ENCODE measurements at places on chromosomes 16 and 17. TPM values are rescaled to one million over a fixed set of nuclear protein-coding genes. Genes with fewer than 3 reads are reported as not detected.

DNA sequence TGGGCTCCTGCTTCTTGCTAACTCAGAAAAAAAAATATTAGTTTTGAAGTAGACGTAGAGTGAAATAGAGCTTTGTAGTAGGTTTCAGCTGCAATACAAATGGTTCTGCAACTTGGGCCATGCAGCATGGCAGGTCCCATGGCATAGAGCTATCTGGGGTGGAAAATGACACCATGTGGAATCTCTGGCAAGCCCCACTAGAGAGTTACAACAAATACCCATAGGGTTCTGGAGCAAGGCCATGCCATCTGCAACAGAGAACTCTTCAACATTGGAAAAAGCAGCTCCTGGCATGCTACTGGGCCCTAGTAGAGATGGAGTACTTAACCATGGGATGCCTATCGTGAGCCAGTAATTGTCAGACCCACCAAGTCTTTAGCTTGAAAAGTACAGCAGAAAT, 25.3 kb upstream of the RBBP6 start:
- no peaks in the 10 kb centered on the region for H3K4me1 ChIP-seq
- DNase-seq = no peak
- no peaks in the 10 kb centered on the region for H3K27me3 ChIP-seq
- no peak overlapping the region for H3K27ac ChIP-seq

GRCh38 chr16:16183562-16183961, 39.7 kb downstream of the ABCC6 start:
- no peak for DNase-seq
- no peaks in the 10 kb centered on the region for H3K36me3 ChIP-seq
- no peaks in the 10 kb centered on the region for H3K27me3 ChIP-seq
- no peak overlapping the region for H3K27ac ChIP-seq
- no peaks in the 10 kb centered on the region for H3K4me1 ChIP-seq
- H3K4me3 ChIP-seq = no peak overlapping the region

- H3K27me3 ChIP-seq = no peaks in the 10 kb centered on the region
- no peaks in the 10 kb centered on the region for H3K4me1 ChIP-seq
- H3K36me3 ChIP-seq = peaks cover 6% of the 10 kb centered on the region
- H3K27ac ChIP-seq = no peak overlapping the region
Measured at GRCh38 chr17:44464037-44464436, 39.2 kb downstream of the GPATCH8 start.

GRCh38 chr16:81241706-81242105, 3.2 kb downstream of the BCO1 start:
- H3K4me3 ChIP-seq = no peak overlapping the region
- H3K36me3 ChIP-seq = no peaks in the 10 kb centered on the region
- no peaks in the 10 kb centered on the region for H3K4me1 ChIP-seq
- DNase-seq = no peak
- no peak overlapping the region for H3K27ac ChIP-seq

DNA sequence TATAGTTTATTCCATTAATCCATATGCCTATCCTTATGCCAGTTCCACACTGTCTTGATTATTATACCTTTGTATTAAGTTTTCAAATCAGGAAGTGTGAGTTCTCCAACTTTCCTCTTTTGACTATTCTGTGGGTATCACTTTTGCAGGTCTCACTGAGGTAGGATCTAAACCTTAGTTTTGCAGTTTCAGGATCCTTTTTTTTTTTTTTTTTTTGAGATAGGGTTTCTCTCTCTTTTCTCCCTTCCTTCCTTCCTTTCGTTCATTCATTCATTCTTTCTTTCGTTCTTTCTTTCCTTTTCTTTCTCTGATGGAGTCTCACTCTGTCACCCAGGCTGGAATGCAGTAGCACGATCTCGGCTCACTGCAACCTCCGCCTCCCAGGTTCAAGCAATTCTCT, 71.6 kb downstream of the CHD9 start:
- H3K27me3 ChIP-seq = no peaks in the 10 kb centered on the region
- no peak for DNase-seq
- H3K4me1 ChIP-seq = peaks cover 8% of the 10 kb centered on the region
- no peak overlapping the region for H3K27ac ChIP-seq
- no peaks in the 10 kb centered on the region for H3K36me3 ChIP-seq

GRCh38 chr16:2029350-2029749, 2.6 kb downstream of the NHERF2 start:
- H3K4me3 ChIP-seq = no peak overlapping the region
- DNase-seq = peak; percentile 73
- H3K27me3 ChIP-seq = no peaks in the 10 kb centered on the region
- no peaks in the 10 kb centered on the region for H3K36me3 ChIP-seq
- no peak overlapping the region for H3K27ac ChIP-seq
- H3K4me1 ChIP-seq = no peaks in the 10 kb centered on the region

- H3K27ac ChIP-seq = no peak overlapping the region
- H3K36me3 ChIP-seq = peaks cover 11% of the 10 kb centered on the region
- H3K4me1 ChIP-seq = no peaks in the 10 kb centered on the region
Measured at GRCh38 chr17:38918916-38919315, 6.5 kb upstream of the LASP1NB start.

DNA sequence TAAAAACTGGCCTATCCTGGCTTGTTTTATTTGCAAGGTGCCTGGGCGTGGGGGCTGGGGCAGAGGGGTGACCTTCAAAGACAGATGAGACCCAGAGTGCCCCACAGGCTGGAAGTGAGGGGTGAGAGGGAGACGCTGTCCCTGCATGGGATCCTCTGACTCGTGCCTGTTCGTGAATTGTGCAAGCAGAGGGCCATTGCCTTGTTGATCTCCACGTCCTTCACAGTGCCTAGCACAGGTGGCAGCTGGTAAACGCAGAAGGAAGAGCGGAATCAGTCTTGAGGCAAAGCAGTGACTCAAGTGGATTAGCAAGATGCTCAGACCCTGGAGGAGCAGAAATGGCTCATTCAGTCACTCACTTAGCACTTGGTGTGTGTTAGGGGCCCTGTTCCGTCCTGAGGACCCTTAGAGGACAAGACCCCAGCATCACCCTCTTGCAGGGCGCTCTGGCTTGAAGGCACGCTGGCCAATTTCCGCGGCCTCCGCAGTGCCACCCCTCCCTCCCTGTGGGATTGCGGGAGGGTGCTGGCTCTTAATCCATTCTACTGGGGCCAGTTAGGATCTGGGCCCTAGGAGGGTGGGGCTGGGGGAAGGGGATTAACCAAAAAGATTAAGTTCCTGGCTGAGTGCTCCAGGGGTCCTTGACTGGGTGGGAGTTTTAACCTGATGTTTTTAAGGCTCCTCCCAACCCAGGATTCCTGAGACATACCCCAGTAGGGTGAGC, 151.2 kb downstream of the CCDC182 start:
- no peak for DNase-seq
- no peak overlapping the region for H3K27ac ChIP-seq
- no peaks in the 10 kb centered on the region for H3K27me3 ChIP-seq
- no peaks in the 10 kb centered on the region for H3K36me3 ChIP-seq
- peaks cover 12% of the 10 kb centered on the region for H3K4me1 ChIP-seq

GRCh38 chr16:31291376-31291775, 31.6 kb downstream of the ITGAM start:
- no peak for DNase-seq
- H3K27me3 ChIP-seq = no peaks in the 10 kb centered on the region
- no peak overlapping the region for H3K27ac ChIP-seq
- H3K36me3 ChIP-seq = no peaks in the 10 kb centered on the region
- no peak overlapping the region for H3K4me3 ChIP-seq
- no peaks in the 10 kb centered on the region for H3K4me1 ChIP-seq

DNA sequence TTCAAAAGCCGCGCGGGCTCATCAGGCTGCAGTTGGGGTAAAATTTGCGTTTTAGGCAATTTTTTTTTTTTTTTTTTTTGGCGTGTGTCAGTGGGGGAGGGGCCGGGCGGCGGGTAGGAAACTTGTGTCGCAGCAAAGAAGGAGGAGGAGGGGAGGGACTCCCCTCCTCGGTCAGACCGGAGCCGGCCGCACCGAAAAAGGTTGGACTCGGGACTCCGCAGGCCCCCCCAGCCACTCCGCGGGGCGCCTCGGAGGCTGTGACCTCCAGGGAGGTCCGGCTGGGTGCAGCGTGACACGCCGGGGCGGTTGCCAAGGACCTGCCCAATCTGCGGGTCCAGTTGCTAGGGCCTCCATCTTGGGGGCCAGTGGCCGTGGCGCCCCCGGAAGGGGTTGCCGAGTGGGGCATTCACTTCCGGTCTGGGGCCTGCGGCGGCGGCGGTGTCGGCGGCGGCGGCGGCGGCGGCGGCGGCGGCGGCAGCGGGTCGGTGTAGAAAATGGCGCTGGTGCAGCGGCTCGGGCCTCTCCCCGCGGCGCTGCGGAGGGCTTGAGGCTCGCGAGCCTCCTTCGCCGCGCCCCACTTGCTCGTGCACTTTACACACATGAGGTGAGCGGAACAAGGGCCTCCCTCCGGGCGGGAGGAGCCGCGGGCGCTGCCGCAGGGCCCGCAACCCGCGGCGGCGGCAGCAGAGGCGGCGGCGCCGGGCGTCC, at the start of gene TNRC6A:
TNRC6A (plus strand) TSS at position 409 of the 708 bp plus-strand sequence; CDS start at position 600, 191 bp downstream.
- H3K27me3 ChIP-seq = no peaks in the 10 kb centered on the region
- peak within 1 kb of the TSS; percentile 90 for H3K27ac ChIP-seq
- peaks cover 14% of the 10 kb centered on the region for H3K4me1 ChIP-seq
- peak within 1 kb of the TSS; percentile 81 for H3K4me3 ChIP-seq
- DNase-seq = peak; percentile 91
- H3K36me3 ChIP-seq = no peaks in the 10 kb centered on the region

- H3K36me3 ChIP-seq = no peaks in the 10 kb centered on the region
- no peaks in the 10 kb centered on the region for H3K27me3 ChIP-seq
- no peaks in the 10 kb centered on the region for H3K4me1 ChIP-seq
- no peak for DNase-seq
- H3K4me3 ChIP-seq = no peak overlapping the region
Measured at GRCh38 chr17:29359777-29360176, 30.4 kb upstream of the TAOK1 start.

DNA sequence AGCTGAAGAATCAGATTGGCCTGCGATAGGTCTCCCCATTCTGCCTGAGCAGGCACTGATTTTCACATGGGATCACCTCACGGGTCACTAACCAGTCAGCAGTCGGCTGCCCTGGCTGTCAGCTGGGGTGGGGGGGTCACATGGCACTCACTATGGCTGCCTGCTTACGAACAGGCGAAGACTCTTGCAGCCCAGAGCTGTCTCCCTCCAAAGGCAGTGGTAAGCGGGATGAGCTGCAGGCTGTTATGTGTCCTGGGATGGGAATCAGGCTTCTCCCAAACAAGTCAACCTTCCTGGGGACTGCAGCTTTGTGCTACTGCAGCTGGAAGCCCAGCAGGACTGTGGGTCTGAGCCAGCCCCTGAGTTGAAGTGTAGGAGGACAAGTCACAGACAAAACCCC, 29.0 kb upstream of the ADORA2B start:
- H3K27me3 ChIP-seq = no peaks in the 10 kb centered on the region
- H3K36me3 ChIP-seq = no peaks in the 10 kb centered on the region
- no peak overlapping the region for H3K27ac ChIP-seq
- H3K4me3 ChIP-seq = no peak overlapping the region
- H3K4me1 ChIP-seq = no peaks in the 10 kb centered on the region

GRCh38 chr16:85634747-85635544, 21.8 kb downstream of the GSE1 start:
- H3K4me3 ChIP-seq = no peak overlapping the region
- no peaks in the 10 kb centered on the region for H3K27me3 ChIP-seq
- H3K36me3 ChIP-seq = no peaks in the 10 kb centered on the region
- peaks cover 58% of the 10 kb centered on the region for H3K4me1 ChIP-seq
- no peak for DNase-seq

DNA sequence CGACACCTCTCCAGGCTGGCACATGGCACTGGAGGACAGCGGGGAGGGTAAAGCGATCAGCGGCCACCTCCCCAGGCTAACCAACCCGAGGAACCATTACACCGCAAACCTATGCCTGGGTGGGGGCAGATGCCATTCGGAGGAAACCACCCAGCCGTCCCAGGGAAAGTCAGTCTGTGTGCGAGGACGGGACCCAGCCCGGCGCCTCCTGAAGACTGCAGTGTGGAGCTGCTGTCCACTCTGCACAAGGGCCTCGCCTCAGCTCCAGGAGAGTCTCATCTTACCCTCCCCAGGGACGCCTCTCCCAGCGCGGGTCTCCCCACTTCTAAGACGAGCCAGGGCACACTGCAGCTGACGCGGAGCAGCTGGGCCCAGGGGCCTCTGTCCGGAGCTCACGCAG, 8.0 kb downstream of the SLC38A10 start:
- no peaks in the 10 kb centered on the region for H3K4me1 ChIP-seq
- DNase-seq = no peak
- no peak overlapping the region for H3K4me3 ChIP-seq
- H3K36me3 ChIP-seq = peaks cover 28% of the 10 kb centered on the region
- no peaks in the 10 kb centered on the region for H3K27me3 ChIP-seq

DNA sequence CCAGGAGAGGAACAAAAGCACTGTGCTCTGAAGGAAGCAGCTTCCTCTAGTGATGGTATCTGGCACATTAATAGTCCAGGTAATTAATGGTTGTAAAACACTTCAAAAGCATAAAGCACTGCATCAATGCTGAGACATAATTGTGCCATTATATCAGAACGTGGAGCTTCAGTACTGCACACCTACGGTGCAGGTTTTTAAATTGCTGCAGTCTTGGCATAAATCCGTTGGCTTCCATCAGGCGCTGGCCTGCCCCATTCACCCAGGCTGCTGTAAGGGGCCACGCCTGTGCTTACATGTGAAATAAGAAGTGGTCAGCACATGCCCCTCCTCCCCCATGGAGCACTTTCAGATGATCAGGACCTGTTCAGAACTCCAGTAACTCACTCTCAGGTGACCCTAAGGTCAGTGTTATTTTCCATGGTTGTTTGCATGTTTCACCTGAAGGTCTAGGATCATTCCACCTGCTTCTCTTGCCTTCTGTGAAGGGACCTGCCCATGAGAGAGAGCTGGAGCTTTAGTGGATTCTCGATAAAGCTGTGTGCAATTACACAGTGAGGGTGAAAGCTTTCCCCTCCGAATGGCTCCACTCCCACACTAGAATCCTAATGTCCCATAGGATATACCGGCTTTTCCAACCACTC, 345.3 kb downstream of the CA10 start:
- no peaks in the 10 kb centered on the region for H3K27me3 ChIP-seq
- H3K36me3 ChIP-seq = no peaks in the 10 kb centered on the region
- peaks cover 25% of the 10 kb centered on the region for H3K4me1 ChIP-seq
- no peak overlapping the region for H3K27ac ChIP-seq
- DNase-seq = no peak

GRCh38 chr16:69820926-69821541, 58.9 kb downstream of the WWP2 start:
- peak; percentile 73 for DNase-seq
- H3K4me3 ChIP-seq = no peak overlapping the region
- H3K27ac ChIP-seq = peak overlapping the region; percentile 57
- no peaks in the 10 kb centered on the region for H3K27me3 ChIP-seq
- H3K36me3 ChIP-seq = no peaks in the 10 kb centered on the region
- H3K4me1 ChIP-seq = peaks cover 40% of the 10 kb centered on the region

GRCh38 chr17:57542510-57542909, 202.6 kb downstream of the CCDC182 start:
- no peak for DNase-seq
- no peaks in the 10 kb centered on the region for H3K27me3 ChIP-seq
- H3K36me3 ChIP-seq = no peaks in the 10 kb centered on the region
- H3K4me1 ChIP-seq = peaks cover 13% of the 10 kb centered on the region
- H3K4me3 ChIP-seq = no peak overlapping the region

- H3K27ac ChIP-seq = no peak overlapping the region
- no peaks in the 10 kb centered on the region for H3K36me3 ChIP-seq
- no peak overlapping the region for H3K4me3 ChIP-seq
- H3K27me3 ChIP-seq = no peaks in the 10 kb centered on the region
Measured at GRCh38 chr16:13554005-13554404, 365.9 kb upstream of the ERCC4 start.

- no peaks in the 10 kb centered on the region for H3K4me1 ChIP-seq
- peaks cover 4% of the 10 kb centered on the region for H3K36me3 ChIP-seq
- no peak for DNase-seq
- no peak overlapping the region for H3K4me3 ChIP-seq
- H3K27ac ChIP-seq = no peak overlapping the region
- no peaks in the 10 kb centered on the region for H3K27me3 ChIP-seq
Measured at GRCh38 chr16:2233872-2234812, 2.1 kb upstream of the DNASE1L2 start.

KRTAP4-6 gene
- not detected for total RNA-seq

SYNGR3 gene
- total RNA-seq = 0.19 TPM

NDE1 gene
- total RNA-seq = 9.4 TPM

C17orf78 gene
- not detected for total RNA-seq

TBC1D26 gene
- not detected for total RNA-seq

LAT gene
- total RNA-seq = 3.0 TPM

B4GALNT2 gene
- not detected for total RNA-seq
